ENCODE measurements at places on chromosomes 11 and 22.

DNA sequence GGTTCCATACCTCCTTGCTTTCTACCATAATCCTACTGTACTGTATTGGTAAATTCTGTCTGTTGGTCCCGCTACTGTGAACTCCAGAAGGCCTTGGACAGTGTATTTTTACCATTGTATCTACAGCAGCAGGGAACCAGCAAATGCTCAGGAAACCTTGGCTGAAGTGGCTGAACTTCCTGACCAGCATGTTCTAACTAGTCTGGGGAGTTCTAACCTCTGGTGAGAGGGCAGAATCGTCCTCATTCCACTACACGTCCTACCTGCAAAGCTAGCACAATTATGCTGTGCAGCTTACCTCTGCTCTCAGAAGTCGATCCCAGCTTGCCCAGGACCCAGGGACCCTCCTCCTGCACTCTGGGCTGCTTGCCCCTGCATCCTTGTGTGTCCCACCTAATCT lies 283.1 kb downstream of the TENM4 start:
- no peak for DNase-seq

GRCh38 chr11:27174021-27174420 lies 133.4 kb downstream of the BBOX1 start:
- no peak for DNase-seq

GRCh38 chr22:45263463-45264269 lies 21.1 kb upstream of the UPK3A start:
- peak; percentile 86 for DNase-seq

DNA sequence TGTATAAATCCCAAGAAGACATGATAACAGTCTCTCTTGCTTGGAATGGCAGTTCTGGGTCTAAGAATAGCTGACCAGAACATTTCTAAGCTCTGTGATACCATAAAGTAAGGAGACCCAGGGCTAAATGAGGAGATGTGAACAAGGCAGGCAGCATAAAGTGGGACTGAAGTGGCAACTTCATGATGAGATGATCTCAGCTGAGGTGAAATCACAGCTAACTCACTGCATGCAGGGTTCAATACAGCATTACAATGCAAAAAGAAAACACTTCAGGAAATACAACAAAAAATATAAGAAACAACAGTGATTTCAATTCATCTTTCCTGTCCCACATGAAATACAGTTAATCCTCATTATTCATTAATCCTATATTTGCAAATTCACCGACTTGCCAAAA lies 44.6 kb downstream of the MRE11 start:
- no peak for DNase-seq

DNA sequence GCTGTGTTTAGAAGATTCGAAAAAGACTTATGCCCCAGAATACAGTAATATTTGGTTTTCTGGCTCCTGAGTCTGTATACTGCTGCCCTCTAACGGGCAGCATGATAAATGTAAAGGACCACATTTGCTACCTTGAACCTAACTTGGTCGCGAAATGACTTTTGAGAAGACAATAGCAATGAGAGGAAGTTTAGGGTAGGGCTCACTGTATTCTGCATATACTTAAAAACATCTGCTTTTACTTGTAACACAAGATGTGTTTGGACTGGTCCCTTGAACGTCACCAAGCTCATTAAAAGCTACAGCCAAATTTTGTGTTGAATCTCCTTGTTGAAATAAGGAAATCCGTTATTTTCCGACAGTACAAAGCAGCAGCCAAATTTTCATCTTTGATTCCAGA lies 309.1 kb downstream of the SWAP70 start:
- peak; percentile 68 for DNase-seq

- no peak for DNase-seq
Observed at GRCh38 chr22:17980638-17981051, 43.7 kb downstream of the MICAL3 start.

- no peak for DNase-seq
Observed at GRCh38 chr11:71323876-71324526, 71.6 kb upstream of the SHANK2 start.

GRCh38 chr22:46201059-46201757 lies 48.9 kb downstream of the CDPF1 start:
- DNase-seq = no peak

DNA sequence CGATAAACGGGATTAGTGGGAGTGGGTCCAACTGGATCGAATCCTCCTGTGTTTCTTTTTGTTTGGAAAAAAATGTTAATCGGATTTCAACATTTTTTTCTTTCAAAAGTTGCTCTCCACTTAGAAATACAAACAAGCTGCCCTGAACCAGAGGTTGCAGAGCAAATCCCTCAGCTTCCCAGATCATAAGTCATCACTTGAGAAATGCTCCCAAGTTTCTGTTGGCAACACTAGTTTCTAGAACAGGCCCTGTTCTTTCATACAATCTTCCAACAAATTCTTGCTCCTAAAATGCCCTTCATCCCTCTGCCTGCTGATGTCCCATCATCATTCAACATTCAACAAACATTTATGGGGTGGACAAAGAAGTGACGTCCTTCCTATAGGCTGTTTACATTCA lies 1.3 kb upstream of the MLC1 start:
- DNase-seq = peak; percentile 81

GRCh38 chr11:64071849-64072248 lies 36.1 kb downstream of the FLRT1 start:
- no peak for DNase-seq

GRCh38 chr22:41479671-41480396 lies 10.9 kb downstream of the ACO2 start:
- peak; percentile 84 for DNase-seq

DNA sequence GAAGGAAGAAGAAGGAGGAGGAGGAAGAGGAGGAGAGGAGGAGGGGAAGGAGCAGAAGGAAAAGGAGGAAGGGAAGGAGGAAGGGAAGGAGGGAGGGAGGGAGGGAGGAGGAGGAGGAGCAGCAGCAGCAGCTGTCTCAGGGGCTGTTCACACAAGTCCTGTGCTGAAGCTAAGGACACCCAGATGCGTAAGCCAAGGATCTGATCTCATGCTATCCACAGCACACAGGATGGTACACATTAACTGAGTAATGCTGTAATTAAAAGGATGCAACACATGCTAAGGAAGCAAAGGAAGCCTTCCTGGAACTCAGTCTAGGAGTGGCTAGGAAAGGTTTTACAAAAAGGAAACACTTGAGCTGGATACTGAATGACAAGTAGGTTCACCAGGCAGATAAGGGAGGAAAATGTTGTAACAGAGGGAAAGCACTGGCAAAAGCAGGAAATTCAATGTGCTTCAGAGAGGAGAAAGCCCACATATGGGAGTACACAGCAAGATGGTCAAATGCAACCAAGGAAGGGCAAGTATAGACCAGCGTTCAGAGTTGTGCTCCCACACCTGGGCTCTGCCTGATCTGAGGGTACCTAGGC lies 32.0 kb downstream of the TRIM66 start:
- DNase-seq = peak; percentile 72

DNA sequence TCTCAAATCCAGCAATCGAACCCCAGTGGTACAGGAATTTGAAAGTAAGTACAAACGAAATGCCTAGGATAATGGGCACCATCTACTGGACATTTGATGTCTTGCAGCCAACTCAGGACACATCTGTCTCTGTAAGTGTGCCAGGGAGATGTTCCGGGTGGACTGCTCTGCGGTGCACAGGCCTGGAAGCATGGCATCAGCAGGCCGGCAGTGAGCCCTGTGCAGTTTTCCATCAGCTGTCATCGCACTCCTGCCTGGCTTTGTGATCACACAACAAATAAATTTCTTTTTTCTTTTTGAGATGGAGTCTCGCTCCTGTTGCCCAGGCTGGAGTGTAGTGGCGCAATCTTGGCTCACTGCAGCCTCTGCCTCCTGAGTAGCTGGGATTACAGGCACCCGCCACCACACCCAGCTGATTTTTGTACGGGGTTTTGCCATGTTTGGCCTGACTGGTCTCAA lies 71.0 kb downstream of the JAM3 start:
- peak; percentile 83 for DNase-seq

DNA sequence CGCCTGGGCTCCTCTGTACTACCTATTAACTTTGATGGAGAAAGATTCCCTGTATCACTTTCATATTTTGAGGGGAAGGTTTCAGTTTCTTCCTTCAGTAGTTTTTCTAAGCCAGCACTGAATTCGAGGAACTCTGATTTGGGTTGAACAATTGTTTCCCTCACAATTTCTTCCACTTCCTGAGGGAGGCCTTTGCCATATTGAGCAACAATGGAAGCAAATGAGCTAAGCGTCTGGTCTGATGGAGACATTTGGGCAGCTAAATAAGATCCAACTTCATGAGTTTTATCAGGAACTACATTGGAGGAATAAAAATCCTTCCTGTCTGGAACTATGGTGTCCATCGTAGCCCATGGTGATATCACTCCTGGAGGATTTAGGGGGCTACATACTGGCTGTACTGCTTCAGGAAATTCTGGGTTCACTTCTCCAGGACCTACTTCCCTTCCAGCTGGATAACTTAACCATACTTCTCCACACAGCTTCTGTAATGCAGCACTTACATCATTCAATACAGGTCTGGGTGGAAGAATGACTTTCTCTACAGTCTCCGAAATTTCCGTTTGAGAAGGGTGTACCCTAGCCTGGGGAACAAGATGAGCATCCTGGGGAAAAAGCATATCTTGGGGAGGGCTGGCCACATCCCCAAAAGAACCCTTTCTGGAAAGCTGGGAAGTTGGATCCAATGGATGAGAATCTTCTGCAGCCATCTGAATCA lies 38.9 kb upstream of the CCDC89 start:
- DNase-seq = no peak

- DNase-seq = peak; percentile 10
Observed at GRCh38 chr11:18314784-18315523, 7.0 kb downstream of the HPS5 start.

DNA sequence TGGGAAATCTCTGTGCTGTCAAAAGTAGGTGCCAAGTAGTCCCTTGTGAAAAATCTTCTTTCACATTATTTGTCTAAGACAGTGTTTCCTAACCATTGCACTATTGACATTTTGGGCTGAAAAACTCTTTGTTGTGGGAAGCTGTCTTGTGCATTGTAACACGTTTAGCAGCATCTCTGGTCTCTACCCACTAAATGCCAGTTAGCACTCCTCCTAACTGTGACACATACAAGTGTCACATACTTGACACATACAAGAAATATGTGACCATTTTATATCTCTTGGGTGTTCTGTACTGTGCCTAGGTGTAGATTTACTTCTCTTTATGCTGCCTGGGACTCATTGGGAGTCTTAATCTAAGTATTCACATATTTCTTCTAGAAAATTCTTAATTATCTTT lies 57.8 kb downstream of the NXPE1 start:
- DNase-seq = peak; percentile 9

DNA sequence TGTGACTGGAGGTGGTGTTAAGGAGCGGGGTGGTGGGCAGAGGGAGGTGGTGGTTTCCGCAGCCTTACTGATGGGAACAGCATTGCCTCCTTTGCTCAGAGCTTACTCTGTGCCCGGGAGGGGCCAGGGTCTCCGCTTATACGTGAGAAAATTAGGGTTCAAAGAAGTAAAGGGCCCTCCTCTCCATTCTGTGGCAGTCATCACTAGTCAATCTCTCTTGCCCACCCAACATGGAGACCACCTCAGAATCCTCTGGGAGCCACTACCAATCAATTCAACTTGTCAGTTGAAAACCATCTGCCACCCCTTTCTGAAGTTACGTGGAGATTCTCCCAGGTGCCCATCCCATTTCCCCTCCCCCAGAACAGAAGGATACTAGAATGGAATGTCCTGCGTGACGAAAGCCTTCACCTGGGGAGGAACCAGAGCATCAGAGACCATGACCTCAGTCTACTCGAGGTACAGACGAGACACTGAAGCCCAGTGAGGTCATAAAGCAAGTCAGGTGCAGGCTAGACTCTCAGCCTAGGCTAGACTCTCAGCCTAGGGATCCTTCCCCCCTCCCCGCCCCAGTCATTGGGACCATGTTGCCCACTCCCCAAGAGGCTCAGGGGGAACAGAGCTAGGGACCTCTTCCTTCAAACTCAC lies 2.0 kb downstream of the SELENOM start:
- no peak for DNase-seq

Data from EH (cell line).